ENCODE measurements at places on chromosomes 7 and 10.

- no peak for DNase-seq
These were observed 151.0 kb upstream of the PRSS1 start for GRCh38 chr7:142598297-142598696.

DNA sequence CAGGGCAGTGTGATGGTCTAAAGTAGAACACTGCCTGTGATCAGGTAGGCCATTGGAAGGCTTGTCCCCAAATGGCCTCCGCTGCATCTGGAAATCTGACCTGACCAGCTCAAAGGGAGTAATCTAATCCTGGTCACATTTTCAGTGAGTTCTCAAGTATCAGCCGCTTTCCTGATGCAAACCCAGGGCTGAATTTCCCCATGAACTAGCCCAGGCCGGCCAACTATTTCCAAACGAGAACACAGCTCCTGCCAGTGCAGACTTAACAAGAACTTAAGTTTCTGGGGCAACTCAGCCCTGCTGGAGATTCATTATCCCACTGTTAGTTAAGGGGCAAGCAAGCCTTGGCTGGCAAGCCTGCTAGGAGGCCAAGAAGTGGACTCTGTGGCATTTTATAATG, 59.6 kb upstream of the FAM180A start:
- no peak for DNase-seq

GRCh38 chr10:95508730-95509129, 52.4 kb downstream of the SORBS1 start:
- no peak for DNase-seq

DNA sequence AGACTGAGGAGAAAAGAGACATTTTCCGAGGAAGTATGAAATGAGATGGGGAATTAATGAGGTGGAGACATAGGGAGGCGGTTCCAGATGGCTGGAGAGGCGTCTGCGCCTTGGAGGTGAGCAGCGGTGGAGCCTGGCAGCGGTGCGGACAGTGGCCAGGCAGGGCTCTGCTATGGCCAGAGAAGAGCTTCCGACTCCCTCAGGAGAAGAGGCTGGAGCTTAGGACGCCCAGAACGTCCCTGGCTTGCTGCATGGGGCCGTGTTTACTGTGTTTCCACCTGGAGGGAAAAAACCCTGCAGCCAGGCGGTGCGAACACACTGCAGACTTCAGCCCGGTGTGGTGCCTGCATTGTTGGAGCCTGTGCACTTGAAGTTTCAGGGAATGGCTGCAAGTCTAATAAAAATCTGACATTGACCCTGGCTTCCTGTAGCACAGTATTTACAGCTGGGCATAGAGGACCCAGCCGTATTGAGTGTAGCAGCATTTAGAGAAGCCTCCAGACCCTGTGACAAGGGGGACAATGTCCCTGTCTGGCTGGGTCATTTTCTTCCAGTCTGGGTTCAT, 447.1 kb upstream of the MKI67 start:
- DNase-seq, result no peak

GRCh38 chr7:96685353-96685752, 24.3 kb downstream of the SEM1 start:
- DNase-seq, result no peak

DNA sequence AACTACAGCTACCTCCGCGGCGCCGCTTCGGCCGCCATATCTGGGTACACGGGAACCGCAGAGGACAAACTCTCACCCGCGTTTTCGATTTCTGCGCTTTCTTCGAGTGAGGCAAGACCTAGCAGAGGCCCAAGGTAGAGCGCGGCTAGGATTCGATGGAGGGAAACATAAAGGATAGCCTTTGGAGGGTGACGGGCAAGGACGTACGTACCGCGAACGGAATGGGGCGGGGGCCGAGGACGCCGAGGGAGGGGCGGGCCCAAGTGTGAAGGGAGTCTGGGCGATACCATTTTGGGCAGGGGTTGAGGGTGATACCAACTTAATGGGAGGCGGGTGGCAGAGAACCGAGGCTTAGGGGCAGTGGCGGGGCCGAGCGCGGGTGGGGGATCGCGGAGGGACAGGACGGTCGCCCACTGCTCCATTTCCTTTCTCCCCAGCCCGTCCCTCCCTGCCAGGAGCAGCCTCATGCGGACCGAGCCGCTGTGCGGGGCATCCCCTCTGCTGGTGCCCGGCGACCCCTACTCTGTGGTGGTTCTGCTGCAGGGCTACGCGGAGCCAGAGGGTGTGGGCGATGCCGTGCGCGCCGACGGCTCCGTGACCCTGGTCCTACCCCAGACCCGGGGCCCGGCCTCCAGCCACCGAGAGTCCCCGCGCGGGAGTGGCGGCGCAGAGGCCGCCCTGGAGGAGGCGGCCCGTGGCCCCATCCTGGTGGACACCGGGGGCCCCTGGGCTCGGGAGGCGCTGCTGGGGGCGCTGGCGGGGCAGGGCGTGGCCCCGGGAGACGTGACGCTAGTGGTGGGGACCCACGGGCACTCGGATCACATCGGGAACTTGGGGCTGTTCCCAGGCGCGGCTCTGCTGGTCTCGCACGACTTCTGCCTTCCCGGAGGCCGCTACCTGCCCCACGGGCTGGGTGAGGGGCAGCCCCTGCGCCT, at the start of gene MBLAC1:
Gene MBLAC1, plus strand, starts transcription at position 37 of the 935 bp plus-strand sequence. Its CDS starts 429 bp downstream, at position 466.
- peak; percentile 87 for DNase-seq

GRCh38 chr10:27661514-27662286, 83.9 kb downstream of the MKX start:
- DNase-seq, result no peak

GRCh38 chr7:34718867-34719266, 60.8 kb downstream of the NPSR1 start:
- no peak for DNase-seq

- DNase-seq, result no peak
These were observed 46.3 kb upstream of the CTBP2 start for GRCh38 chr10:125206623-125207022.

GRCh38 chr10:112990271-112990670, 40.2 kb downstream of the TCF7L2 start:
- DNase-seq, result no peak

DNA sequence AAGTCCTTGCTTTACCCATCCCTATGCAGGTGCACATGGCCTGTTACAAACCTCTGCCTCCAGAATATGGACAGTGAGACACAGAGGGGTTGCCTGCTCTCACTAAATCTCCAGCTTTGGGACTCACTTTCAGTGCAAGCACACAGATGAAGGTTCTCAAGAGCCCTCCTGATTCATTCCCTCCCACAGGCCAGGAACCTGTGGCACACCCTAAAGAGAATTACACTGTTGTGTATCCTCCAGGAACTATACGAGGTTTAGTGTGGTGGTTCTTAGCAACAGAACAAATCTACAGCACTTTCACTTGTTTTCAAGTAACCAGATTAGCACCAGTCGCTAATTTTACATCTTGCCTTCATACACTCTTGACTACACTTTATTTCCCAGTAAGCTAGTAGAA, 192.3 kb downstream of the PLXNA4 start:
- no peak for DNase-seq

DNA sequence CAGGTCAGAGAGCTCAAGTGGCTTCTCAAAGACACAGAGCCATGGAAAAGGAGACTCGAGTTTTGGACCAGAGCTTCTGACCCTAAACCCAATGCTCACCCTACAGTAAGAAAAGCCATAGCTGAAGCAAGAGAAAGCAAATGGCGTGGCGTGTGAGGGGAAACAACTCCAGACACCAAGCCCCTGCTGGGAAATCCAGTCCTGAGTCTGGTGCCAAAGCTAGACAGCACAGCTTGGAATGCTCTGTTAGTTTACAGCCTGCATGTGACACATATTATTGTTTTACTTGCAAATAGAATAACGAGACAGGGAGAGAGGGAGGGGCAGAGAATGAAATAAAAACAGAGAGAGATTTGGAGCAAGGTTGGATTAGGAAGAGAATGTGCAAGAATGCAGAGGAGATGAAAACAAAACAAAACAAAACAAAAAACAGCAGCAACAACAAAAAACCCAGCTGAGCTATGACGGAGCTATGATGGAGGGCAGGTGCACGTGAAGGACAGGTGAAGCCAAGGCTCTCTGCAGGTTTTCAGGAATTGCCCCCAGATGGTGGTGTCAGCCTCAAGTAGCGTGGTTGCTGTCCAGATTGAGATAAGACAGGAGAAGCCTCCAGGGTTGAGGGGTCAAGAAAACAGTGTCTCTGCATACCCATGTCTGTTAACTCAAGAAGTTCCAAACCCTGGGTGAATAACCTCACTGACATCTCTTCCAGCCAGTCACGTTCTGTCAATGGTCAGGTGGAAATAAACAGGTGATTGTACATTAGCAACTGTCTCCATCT, 69.7 kb upstream of the LRRC18 start:
- DNase-seq, result no peak

- no peak for DNase-seq
These were observed 332.6 kb downstream of the SH2D4B start for GRCh38 chr10:80870282-80870681.

- DNase-seq, result no peak
These were observed 1.0 kb upstream of the CROT start for GRCh38 chr7:87344446-87344845.

- DNase-seq, result no peak
These were observed 719.6 kb downstream of the CCSER2 start for GRCh38 chr10:85047979-85048378.

GRCh38 chr7:116653204-116653603, 18.8 kb upstream of the MET start:
- DNase-seq, result no peak

GRCh38 chr10:46557319-46558121, 1.1 kb upstream of the GPRIN2 start:
- DNase-seq, result no peak

Data from stimulated activated CD8-positive, alpha-beta memory T cell treated with anti-CD3 and anti-CD28 coated beads, Interleukin-4, amount 100 ng/mL, for 4 hours (primary cell).